ENCODE measurements at places on chromosomes 4 and X. TPM values are rescaled to one million over a fixed set of nuclear protein-coding genes. Genes with fewer than 3 reads are reported as not detected.

The BEX1 gene
- 67.0 TPM for total RNA-seq

The F8 gene
- 5.8 TPM for total RNA-seq

The FANCB gene
- total RNA-seq, result 14.2 TPM

The AFP gene
- total RNA-seq, result 0.36 TPM

The ZDHHC15 gene
- 10.4 TPM for total RNA-seq

The BMX gene
- total RNA-seq, result 0.09 TPM

The TMEM156 gene
- 0.09 TPM for total RNA-seq

The GAGE1 gene
- not detected for total RNA-seq
